Esophagus muscularis mucosa (tissue), 4 donors: ENCODE measurements at places on chromosomes 11 and 22. TPM values are rescaled to one million over a fixed set of nuclear protein-coding genes. Genes with fewer than 3 reads are reported as not detected.
A peak's percentile ranks its signal among the peaks of the same experiment; 100 is the strongest.

DNA sequence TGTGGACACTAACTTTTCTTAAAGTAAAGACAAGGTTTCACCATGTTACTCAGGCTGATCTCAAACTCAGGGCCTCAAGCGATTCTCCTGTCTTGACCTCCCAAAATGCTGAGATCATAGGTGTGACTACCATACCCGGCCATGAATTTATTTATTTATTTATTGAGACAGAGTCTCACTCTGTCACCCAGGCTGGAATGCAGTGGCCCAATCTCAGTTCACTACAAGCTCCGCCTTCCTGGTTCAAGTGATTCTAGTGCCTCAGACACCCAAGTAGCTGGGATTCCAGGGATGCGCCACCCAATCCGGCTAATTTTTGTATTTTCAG, 29.7 kb upstream of the PCF11 start:
- DNase-seq: no peak

GRCh38 chr11:19284881-19285280, 44.1 kb upstream of the E2F8 start:
- DNase-seq: no peak

GRCh38 chr11:108221371-108221770, 1.1 kb downstream of the NPAT start:
- DNase-seq: no peak

DNA sequence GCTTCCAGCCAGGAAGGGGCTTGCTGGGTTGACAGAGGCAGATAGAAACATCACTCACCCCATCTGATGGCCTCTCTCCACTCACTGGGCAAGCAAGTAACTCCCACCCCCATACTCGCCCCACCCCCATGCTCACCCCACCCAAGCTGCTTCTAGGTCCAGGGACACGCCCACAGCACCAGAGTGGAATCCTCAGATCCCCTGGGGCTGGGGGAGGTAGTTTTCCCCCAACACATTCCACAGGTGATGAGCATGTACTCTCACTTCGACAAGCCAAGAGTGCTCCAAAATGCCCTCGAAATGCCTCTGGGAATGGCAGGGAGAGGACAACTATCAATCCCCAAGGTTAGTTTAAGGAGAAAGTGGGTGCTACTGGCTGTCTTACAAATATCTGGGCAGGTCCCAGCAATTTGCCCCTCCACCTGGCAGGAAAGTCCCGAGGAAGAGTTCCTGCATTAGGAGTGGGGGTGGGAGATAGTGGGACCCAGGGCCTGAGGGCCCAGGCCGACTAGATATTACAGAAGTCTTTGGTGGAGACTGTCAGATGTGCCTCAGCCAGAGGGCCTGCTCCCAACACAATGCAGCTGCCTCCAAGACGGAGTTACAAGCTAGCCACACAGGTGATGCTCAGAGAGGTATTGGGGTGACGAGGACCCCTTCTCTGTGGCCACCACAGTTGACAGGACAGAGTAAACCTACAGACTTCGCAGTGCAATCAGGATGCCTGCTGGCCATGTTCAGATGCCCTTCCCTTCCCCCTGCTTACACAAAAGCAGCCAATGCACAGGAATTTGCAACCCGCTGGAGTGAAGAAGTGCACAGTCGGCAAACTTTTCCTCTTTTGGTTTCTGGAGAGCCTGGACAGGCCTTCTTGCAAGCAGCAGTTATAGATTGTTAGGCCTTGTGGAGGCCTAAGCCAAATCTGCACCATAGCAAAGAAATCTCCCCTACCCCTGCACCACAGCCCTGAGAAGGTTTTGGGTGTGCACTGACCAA, 2.9 kb upstream of the LMO1 start:
- no peak for DNase-seq

The IFITM10 gene
- 0.57 TPM for total RNA-seq

GRCh38 chr11:19508165-19508564, 204.5 kb upstream of the NAV2 start:
- no peak for DNase-seq

The MAP6 gene
- 25.3 TPM for total RNA-seq

GRCh38 chr11:120229451-120230424, 10.2 kb upstream of the POU2F3 start:
- DNase-seq: no peak

DNA sequence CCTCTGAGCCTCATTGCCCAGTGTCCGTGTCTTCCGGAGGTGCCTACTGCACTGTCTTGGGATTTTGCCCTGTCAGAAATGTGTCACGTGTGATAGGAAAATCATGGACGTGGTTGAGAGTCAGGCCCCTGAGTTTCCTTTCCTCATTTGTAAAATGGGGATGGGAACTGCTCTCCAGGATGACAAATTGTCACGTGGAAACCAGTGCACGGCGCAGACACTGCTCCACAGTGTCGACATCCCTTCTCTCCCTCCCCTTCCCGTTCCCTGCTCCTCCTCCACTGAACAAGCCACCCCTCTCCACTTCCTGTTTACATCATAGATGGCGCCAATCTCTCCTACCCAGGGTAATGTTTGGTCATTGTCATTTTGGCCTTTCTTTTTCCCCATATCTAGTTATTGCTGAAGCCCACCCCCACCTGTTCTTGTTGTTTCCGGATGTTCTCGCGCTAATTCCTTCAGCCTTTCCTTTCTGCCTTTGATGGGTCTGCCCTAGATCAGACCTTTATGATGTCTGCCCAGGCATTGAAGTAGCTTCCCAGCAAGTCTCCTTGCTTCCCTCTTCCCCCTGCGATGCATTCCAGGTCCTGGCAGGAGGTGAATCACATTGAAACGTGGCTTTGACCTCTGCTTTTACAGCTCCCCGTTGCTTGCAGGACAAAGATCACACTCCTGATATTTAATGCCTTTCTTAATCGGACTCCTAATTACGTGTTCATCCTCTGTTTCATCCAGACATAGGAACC, 91.8 kb downstream of the TBC1D22A start:
- DNase-seq: peak; percentile 90

DNA sequence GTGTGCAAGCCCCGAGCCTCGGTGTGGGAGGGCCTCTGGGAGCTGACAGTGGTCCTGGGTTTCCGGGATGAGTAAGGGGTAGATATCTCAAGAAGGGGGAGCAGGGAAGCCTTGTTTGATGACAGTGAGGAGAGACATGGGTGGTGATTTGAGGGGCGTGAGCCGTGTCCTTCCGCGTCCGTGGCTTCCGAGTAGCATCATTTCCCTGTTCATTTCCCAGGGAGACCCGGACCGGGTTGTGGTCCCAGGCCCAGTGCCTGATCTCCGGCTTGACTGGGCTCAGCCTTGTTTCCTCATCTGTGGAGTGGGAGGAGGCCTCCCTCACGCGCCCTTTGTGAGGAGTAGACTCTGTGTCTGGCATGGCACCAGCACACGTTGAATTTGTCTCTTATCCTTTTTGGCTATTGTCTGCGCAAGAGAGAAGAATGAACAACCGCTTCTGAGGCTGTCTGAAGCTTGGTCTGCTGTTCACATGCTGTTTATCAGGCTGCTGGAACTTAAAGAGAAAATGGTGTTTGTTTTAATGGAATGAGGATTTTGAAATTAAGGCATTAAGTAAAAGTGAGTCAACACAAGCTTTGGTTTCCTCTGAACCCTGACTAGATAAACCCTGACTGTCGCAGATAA, 348.5 kb downstream of the TBC1D22A start:
- DNase-seq: no peak

- no peak for DNase-seq
Observed at GRCh38 chr11:71496421-71496820, 30.6 kb upstream of the KRTAP5-7 start.

DNA sequence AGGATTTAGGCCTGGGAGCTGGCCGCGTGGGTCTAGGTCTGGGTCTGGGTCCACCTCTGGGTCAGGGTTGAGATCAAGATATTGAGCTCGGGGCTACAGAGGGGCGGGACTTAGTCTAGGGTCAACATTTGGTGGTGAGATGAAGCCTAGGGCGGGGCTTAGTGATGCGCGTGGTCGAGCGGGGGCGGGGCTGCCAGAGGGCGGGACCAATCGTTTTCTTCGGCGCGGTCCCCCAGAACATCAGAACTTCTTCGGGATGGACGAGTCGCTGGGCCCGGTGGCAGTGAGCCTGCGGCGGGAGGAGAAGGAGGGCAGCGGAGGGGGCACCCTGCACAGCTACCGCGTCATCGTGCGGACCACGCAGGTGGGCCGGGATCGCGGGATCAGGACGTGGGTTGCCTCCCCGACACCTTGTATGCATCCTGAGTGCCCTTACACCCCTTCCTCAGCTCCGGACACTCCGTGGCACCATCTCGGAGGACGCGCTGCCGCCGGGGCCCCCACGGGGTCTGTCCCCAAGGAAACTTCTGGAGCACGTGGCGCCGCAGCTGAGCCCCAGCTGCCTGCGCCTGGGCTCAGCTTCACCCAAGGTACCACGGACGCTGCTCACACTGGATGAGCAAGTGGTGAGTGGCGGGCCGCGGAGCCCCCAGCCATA, 4.2 kb downstream of the SIPA1 start:
- DNase-seq: no peak

The SHISA8 gene
- total RNA-seq: not detected

DNA sequence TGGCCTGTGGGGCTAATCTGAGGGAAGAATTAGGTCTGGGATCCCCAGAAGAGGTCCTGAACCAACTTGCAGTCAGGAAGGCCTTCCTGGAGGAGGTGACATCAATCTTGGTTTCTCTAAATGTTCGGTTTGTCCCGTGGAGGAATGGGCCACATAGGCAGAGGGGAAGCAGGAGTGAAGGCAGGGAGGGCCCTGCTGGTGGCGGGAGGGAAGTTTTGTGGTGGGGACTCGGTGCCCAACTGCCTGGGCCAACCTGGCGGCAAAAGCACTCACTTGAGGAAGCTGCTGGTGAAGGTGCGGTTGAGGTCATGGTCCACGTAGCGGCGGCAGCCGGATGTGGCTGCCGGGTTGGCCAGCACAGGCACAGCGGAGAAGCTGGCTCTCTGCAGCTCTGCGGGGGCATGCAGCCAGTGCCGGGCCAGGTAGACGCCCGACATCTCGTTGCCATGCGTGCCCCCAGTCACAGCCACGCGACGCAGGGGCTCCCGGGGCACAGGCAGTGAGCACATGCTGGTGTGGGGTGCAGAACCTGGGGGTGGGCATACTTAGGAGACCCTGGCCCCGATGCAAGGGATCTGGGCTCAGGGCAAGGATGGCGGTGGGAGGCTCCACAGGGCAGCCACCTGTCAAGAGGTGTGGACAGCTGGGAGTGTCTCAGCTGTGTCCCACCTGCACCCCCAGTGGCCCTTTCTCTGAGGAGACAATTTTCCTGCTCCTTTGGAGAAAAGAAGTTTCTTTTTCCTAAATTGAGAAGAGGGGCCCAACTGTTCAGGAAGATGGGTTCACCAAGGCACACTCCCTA, 3.8 kb downstream of the ACY3 start:
- DNase-seq: no peak

DNA sequence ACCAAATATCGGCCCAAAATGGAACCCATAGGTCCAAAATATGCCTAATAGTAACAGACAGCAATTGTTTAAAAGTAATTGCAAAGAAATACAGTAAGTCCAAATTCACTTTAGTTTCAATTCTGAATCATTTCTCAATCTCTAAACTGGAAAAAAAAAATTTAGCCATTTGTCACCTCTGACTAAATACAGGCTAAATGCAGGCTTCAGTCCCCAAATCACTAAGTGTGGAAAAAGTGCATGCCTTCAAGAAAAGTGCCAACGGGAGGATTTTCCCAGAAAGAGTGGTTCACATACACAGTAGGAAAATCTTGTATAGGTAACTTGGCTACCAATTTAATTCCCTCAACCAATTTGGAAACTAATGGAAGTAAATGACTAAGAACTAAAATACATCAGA, 35.7 kb downstream of the SIK3 start:
- no peak for DNase-seq

GRCh38 chr22:30324014-30324730, 2.6 kb downstream of the TBC1D10A start:
- DNase-seq: no peak
